ENCODE measurements at places on chromosomes 2 and 18. TPM values are rescaled to one million over a fixed set of nuclear protein-coding genes. Genes with fewer than 3 reads are reported as not detected.

- DNase-seq, result no peak
These were observed 837 bp downstream of the NHEJ1 start for GRCh38 chr2:219159771-219160185.

Gene LRATD1
- polyA plus RNA-seq, result 0.86 TPM

- DNase-seq, result peak; percentile 15
These were observed 233.5 kb downstream of the DYM start for GRCh38 chr18:49227001-49227380.

DNA sequence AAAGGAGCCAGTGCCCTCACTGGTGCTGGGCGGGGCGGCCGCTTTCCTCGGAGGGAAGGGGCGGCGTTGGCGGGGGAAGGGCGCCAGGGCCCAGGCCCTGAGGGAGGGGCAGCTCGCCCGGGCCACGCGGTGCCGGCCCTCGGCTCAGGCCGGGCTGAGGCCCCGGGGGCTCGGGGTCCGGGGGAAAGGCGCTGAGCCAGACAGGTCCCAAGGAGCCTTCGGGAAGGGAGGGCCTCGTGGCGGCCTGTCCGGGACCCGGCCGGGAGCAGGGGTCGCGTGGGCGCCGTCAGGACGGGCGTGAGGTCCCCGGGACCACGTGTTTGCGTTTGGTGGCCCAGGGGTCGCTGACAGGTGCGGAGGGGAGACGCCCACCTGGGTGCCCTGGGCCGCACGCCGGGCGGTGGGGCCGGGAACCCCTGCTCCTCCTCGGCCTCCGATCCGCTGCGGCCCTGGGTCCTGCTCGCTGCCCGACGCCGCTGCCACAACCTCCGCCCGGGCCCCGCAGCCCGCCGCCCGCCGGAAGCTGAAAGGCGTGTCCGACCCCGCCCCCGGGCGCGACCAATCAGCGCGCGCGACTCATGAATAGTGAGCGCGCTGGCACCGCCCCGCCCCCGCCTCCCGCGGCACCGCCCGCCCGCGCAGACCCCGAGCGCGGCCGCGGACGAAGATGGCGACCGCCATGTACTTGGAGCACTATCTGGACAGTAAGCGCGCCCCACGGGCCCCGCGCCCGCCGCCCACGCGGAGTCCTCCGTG is at the start of gene ING5:
TSS of gene ING5 (plus strand) at position 641 of the 756 bp plus-strand sequence. CDS start at position 668, 27 bp downstream.
- peak; percentile 98 for DNase-seq

Gene GAREM2
- polyA plus RNA-seq, result 5.9 TPM

Gene NCKAP5
- polyA plus RNA-seq, result 0.38 TPM

Gene RASGRP3
- 0.18 TPM for polyA plus RNA-seq

Gene CAPN14
- polyA plus RNA-seq, result not detected

- DNase-seq, result no peak
These were observed 98.5 kb downstream of the MYOM1 start for GRCh38 chr18:3121259-3121658.

GRCh38 chr2:237860273-237860935 is 981 bp downstream of the RAMP1 start:
- no peak for DNase-seq

DNA sequence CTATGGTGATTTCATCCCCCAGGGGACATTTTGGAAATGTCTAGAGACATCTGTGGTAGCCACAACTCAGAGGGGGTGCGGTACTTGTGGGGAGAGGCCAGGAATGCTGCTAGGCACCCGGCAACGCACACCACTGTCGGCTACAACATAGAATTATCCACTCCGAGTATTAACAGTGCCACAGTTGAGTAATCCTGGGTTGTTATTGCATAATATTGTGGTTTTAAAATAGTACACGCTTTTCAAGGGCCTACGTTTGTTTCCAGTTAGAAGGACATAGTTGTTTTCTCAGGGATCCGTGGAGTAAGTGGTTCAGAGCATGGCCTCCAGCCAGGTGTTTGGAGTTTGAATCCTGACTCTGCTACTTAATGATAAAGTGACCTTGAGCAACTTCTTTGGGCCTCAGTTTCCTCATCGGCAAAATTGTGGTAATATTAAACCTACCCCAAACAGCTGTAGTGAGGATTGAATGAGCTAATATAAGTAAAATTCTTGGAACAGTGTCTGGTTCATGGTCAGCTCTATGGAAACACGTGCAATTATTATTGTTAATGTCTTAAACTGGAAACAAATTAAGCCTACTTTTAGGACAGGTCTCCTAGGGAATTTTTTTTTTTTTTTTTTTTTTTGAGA is 24.5 kb downstream of the CYP27A1 start:
- peak; percentile 99 for DNase-seq

GRCh38 chr2:73069041-73069854 is 2.3 kb downstream of the SFXN5 start:
- peak; percentile 47 for DNase-seq

DNA sequence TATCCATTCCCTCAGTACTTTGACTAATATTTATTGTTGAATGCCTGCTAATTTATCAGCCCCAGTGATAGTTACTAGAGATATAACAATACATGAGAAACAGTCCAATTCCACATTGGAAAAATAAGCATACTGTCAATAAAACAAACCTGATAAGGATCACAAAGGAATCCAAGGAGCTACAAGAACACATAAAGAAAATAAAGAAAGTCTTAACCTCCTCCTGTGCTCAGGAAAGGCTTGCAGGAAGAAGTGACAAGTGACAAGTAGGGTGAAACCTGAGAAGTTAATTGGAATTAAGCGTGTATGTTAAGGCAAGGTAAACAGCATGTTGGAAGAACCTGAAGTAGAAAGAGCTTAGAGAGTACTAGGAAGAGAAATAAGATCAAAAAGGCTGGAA is 20.3 kb upstream of the ASNSD1 start:
- no peak for DNase-seq

- DNase-seq, result no peak
These were observed 628.5 kb upstream of the KLHL29 start for GRCh38 chr2:22756276-22757043.

Gene LYG2
- polyA plus RNA-seq, result not detected

- DNase-seq, result peak; percentile 50
These were observed 1133.6 kb upstream of the ZEB2 start for GRCh38 chr2:145653553-145653952.

GRCh38 chr2:126444512-126444911 is 211.4 kb upstream of the GYPC start:
- DNase-seq, result no peak

Gene PTMA
- polyA plus RNA-seq, result 594 TPM

GRCh38 chr2:150528861-150529801 is 41.7 kb upstream of the RND3 start:
- peak; percentile 88 for DNase-seq

GRCh38 chr2:20674974-20675679 is 8.2 kb downstream of the GDF7 start:
- peak; percentile 90 for DNase-seq
